SHP77 (cell line): ENCODE measurements at places on chromosomes 6 and 20.

DNA sequence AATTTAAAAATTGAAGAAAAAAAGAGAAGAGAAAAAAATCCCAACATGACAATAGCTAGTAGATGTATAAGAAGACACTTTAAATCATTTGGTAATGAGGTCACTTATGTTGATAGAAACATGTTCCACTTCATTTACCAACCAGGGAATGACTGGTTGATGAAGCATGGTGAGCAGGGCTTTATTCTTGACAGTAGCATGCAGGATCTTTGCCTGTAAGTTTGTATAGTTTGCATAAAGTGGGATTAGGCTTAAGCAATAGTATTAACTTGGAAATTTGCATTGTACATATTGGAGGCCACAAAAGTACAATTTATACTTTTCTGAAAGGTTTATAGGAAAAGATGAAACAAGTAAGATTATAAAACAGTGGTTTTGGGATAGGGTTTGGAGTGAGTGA is 67.0 kb downstream of the NOX3 start:
- DNase-seq: no peak

- no peak for DNase-seq
These were observed 1021.6 kb downstream of the EYS start for GRCh38 chr6:64685401-64685800.

DNA sequence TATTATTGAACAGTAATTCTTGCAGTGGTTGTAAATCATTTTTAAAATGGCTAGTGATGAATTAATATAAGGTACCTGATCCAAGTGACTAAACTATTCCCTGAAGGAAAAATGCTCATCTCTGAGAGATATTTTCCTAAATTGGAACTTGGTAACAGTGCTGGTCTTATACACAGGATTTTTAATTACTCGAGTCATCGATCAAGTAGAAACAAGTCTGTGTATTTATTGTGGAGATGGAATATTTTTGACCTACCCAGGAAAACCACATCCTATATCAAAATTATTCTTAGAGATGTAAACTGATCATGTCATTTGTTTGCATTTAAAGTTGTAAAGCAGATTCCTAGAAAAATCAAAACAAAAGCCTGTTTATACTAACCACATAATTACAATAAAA is 166.9 kb downstream of the MOXD1 start:
- DNase-seq: no peak

DNA sequence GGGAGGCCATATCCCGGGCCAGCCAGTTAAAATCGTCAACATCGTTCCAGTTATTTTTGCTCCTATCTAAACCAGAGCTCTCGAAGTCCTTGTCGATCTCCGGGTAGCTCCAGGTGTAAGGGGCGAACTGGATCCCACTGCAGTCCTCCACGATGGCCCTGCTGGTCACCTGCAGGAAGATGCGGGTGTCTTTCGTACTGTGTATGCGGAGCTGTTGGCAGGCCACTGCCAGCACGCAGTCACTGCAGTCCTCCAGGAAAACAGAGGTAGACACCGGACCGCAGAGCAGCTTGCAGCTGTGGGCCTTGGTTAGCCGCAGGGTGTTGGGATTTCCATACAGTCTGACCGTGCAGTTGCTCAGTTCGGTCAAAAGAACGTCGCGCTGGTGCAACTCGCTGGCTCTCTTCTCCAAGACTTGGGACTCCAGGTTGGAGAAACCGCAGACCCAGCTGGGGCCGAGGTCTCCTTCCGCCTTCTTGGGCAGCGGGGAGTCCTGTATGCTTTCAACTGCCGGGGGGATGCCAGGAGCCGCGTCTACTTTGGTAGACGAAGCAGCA is 742 bp downstream of the TBCC start:
- no peak for DNase-seq

DNA sequence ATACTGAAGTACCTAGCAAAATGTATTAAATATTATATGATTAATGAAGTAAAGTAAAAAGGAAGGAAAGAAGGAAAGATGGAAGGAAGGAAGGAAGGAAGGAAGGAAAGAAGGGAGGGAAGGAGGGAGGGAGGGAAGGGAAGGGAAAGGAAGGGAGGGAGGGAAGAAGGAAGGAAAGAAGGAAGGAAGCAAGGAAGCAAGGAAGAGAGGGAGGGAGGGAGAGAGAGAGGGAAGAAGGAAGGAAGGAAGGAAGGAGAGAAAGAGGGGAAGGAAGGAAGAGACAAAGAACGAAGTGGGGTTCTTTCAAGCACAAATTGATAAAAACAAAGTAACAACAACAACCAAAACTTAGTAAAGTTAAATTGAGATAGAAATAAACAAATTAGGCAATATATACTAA is 622.3 kb upstream of the ADGRB3 start:
- DNase-seq: no peak
